ENCODE measurements at places on chromosomes 7 and 10.

DNA sequence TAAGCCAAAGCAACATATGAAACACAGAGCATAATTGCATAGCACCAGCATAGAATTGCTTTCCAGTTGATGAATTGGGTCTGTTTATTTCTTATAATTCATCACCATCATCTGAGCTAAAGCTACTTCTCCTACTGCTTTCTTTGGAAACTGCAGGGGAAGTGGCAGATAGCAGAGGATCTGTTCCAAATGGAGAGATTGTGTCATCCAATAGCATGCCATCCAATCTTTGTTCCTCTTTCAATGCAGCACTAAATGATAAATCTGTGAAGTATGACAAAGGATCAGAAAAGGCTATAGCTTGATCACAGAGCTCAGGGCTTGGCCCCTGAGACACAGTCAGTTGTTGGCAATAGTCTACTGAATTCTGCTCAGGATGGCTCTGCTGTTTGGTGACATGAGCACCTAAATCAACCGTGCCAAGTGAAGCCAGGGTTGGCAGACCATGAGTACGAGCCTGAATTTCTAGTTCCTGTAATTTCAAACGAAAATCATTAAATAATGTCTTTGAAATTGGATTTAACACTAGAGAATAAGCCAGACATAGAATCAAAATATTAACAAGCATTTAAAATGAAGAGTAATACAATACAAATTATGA lies 90.0 kb downstream of the TFEC start:
- no peak for DNase-seq

DNA sequence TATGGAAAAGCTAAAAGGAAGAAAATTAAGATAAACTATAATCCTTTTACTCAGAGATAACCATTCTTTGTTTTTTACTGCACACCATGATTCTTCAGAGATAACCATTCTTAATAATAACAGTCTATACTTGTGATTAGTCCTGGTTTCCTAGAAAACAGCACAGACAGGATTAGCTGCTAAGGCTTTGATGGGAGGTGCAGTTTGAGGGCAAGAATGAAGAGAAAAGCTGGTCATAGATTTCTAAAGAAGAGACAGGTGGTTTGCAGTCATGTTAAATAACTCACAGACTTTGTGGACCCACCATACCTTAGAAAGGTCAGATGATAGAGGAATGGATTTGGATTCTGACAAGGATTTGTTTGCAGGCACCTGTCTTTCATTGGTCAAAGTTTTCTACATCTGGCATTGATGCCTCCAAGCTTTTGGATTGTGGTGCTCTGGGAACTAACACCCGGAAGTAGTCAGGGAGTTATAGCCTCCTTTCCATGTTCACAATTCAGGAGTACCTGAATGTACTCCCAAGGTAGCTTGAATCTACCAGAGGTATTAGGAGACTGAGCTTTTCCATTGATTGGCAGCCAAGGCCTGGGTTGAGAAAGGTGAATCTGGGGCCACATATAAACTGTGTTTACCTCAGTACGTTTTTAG lies 3.7 kb downstream of the SMC3 start:
- DNase-seq, result no peak

DNA sequence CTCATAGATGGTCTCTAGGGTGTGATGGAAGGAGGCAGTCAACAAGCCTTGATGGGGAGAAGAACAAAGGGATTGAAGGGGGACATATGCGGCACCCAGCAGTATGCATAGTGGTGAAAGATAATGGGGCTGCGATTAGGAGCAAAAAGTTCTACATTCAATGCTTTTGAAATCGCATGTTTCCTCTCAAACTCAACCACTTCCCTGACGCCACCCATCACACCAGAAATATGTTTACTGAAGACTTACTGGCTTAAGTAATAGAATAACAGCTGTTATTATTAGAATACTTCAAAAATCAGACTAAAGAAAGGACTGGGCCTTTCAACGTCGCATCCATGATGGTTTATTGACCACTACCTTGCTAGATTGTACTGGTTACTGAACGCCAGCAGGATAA lies 31.5 kb downstream of the MKRN1 start:
- DNase-seq, result no peak

GRCh38 chr7:101104799-101105198 lies 19.5 kb downstream of the TRIM56 start:
- DNase-seq, result no peak

DNA sequence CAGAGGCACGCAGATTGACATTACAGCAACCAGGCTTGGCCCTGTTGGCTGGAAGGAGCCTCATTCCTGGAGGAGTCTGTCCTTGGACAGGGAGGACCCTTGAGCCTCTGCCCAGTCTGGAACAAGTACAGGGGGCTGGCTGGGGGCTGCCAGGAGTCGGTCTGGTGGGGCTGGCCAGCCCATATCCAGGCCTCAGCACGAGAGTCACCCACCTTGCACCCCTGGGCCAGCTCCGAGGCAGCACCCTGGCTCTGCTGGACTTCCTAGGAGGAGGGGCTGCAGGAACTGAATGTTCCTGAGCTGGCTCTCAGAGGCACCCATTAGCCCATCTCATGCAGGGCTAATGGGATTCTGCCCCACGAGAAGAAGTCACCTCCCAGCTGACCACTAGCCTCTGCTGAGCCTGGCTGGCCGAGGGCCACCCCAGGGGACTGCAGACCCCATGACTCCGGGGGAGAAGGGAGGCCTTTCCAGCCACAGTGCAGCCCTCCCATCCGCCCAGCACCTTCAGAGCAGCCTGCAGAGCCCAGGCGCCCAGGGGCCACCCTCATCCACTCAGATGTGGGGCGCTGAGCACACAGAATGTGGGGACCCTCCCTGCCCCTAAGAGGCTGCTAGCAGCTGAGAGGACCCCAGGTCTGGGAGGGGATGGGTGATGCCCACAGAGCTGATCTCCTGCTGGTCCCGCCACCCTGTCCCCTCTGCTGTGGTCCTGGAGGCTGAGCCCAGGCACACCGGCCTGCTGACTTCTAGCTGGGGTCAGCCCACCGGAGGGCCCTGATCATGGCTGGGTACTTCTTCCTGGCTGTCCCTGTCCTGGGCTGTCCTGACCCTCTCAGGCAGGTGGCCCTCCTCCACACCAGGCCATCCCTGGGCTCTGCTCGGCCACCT lies 14.8 kb upstream of the INPP5A start:
- peak; percentile 11 for DNase-seq

DNA sequence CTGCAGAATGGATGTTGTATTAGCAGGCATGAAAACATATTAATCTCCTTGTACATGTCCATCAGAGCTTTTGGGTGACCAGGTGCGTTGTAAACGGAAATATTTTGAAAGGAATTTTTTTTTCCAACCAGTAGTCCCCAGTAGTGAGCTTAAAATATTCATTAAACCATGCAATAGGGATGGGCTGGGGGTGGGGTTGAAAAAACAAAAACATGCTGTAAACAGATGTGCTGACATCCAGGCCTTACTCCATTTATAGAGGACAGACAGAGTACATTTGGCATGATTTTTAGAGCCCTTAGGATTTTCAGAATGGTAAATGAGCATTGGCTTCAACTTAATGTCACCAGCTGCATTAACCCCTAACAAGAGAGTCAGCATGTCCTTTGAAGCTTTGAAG lies 50.2 kb downstream of the PTPN12 start:
- no peak for DNase-seq

- DNase-seq, result no peak
Measured at GRCh38 chr7:67856046-67856445, 859.4 kb downstream of the TYW1 start.

DNA sequence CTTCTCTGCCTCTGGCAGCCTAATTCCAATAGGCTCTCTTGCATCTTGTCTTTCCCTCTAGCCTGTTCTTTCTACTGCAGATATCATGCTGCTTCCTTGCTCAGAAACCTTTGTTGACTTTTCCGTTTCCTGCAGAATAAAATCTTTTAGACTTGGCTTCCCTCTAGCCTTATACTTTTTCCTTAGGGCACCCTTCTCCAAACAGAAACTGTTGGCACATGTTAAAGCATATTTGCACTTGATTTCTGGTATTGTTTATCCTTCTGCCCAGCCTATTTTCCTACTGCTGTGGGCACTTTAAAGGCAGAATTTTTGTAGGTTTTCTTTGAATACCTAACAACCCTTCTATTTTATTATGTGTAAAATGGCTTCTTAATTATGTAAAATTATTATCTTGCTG lies 4.6 kb downstream of the GNAI1 start:
- DNase-seq, result no peak

DNA sequence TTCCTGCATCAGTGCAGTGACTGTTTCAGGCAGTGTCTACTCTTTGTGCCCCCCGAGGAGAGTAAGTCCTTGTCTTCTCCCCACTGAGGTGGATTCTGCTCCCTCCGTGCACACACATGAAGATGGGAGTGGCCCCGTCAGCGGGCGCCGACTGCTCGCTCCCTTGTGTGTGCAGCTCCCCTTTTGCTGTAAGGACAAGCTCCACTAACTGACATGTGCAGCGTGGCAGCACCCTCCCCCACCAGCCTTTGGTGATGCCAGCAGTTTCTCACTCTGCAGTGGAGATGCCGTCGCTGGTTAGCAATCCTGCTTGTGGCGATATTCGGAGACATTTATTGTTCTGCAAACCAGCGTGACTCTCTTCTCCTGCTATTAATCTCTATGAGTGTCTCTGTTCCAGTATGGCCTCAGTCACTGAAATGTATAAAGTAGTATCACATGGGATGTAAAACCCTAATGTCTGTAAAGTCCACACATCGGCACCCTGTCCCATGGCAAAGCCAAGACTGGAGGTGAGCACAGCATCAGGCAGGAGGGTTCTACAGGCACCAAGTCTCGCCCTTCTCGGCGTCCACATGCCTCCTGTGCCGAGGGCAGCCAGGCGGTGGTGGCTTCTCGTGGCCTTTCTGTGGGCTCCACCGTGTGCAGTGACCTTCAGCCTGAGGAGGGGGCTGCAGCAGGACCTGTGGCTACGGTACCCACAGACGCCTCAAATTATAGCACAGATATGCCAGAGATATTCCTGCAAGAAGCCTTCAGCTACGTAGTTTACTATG lies 202.7 kb downstream of the EBF3 start:
- no peak for DNase-seq

GRCh38 chr7:8765374-8765773 lies 332.0 kb downstream of the NXPH1 start:
- DNase-seq, result no peak

DNA sequence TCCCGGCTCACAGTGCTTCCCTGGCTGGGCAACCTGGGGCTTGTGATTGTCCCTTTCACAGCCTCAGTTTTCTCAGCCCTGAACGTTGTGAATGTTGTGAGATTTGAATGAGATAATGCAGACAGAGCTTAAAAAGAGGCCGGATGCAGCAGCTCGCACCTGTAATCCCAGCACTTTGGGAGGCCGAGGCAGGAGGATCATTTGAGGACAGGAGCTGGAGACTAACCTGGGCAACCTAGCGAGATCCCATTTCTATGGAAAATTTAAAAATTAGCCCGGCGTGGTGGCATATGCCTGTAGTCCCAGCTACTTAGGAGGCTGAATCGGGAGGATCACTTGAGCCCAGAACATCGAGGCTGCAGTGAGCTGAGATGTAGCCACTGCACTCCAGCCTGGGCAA lies 56.6 kb downstream of the SPOCK2 start:
- no peak for DNase-seq

DNA sequence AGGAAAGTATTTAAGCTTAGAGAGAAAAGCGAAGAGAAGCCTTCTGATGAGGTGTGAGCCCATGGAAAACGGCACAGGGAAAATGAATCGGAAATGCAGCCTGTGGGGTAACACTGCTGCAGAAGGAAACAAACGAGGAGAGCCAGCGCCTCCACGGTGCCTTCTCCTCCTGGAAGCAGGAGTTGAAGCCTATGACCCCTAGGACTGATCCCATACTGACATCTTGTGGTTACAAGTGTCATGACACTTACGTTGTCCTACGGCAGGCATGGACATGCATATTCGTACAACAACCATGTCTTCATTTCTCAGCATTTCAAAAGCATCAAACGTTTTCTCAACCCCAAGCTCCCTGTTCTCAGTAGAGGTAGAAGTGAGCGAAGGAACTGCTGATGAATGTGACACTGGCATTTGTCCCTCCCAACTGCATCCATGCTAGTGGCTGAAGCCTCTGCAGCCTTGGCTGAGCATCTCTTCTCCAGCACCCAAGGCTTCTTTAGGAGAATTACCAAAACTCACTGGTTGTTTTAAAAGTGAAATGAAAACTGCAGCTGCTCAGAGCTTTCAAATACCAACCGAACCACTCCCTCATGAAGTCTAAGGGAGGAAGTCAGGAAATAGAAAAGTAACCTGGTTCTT lies 160.2 kb downstream of the JAZF1 start:
- DNase-seq, result peak; percentile 17

- no peak for DNase-seq
Measured at GRCh38 chr7:157041004-157041403, 30.5 kb upstream of the MNX1 start.

- no peak for DNase-seq
Measured at GRCh38 chr7:44505595-44505994, 15.1 kb upstream of the NUDCD3 start.

DNA sequence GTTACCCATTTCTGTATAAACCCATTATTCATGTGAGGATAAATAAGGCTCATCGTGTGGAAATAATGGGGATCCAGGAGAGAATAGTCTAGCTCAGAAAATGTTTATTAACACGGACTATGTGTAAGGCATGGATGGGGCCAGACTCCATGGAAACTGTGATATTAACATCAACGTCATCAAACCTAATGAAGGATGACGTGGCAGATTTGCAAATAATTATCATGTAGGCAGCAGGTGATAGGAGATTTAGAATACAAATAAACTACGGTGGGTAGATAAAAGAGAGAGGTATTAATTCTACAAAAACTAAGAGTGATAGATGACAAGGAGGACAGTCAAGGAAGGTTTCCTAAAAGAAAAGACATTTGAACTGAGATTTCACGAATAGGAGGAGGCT lies 592.2 kb downstream of the REEP3 start:
- no peak for DNase-seq

GRCh38 chr10:84844461-84844860 lies 516.1 kb downstream of the CCSER2 start:
- no peak for DNase-seq

DNA sequence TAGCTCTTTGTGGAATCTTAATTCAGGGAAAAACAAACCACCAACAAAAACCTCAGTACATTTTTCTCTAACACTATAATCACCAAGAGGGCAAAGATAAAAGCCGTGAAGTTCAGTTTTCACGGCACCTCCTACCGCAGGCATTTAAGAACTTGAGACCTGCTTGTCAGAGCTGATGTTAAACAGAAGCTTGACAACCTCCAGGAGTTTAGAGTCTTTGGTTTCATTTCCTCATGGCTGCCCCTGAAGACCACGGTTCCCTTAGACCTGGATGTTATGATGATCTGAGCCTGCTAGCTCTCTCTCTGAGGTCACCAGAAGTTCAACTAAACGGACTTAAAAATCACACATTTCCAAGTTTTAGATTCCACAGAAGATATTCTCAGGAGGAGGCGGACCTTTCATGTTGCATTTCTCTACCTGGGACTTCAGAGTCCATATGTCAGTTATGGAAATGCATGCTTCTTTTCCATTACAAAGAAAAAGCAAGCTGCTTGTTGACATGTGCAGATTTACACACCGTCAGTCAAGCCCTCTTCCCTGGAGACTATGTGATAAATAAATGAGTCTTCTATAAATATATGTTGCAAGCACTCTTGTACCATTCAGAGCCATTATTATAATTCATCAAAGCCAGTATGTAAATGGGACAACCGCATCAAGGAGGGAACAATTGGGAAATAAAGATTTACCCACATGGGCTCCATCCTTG lies 258.0 kb downstream of the GFRA1 start:
- no peak for DNase-seq

GRCh38 chr7:149772956-149773434 lies 393 bp downstream of the ZNF467 start:
- DNase-seq, result no peak

- no peak for DNase-seq
Measured at GRCh38 chr10:51510231-51510630, 189.2 kb downstream of the CSTF2T start.
